ENCODE measurements at places on chromosomes 16 and 17. TPM values are rescaled to one million over a fixed set of nuclear protein-coding genes. Genes with fewer than 3 reads are reported as not detected.

MYH8 gene
- 0.05 TPM for total RNA-seq

WNK4 gene
- 28.9 TPM for total RNA-seq

GRCh38 chr16:46930861-46931260, 42.6 kb downstream of the DNAJA2 start:
- H3K4me1 ChIP-seq: peaks cover 14% of the 10 kb centered on the region
- H3K27me3 ChIP-seq: no peaks in the 10 kb centered on the region

DNA sequence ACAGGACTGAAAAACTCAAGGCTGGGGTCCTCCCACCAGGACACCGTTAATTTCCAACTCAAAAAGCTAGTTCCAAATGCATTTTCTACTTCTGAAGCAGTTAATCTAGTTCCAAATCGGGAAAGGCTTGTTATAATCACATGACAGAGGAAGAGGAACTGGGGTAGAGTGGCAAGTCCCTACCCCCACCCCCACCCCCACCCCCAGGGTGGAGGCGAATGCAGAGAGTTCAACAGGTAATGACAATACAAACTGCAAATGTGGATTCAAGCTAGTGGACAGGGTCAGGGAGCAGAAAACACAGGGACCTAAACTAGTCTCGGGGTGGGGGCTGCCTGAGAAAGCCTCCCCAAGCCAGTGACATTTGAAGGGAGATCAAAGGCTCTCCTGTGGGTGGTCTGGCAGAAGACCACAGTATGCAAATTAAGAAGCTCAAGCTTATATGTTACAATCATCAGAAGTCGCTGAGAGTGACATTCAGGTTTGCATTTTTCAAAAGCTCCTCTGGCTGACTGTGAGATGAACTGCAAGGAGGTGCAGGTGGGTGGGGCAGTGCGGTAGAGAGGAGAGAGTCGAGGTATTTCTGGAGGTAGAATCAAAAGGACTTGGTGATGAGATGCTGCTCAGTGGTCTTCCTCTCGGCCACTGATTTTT, 56.4 kb upstream of the SLC25A19 start:
- no peaks in the 10 kb centered on the region for H3K4me1 ChIP-seq
- no peaks in the 10 kb centered on the region for H3K27me3 ChIP-seq
- H3K4me3 ChIP-seq: no peak overlapping the region
- DNase-seq: no peak

GRCh38 chr17:683499-684254, 31.0 kb downstream of the VPS53 start:
- H3K4me1 ChIP-seq: no peaks in the 10 kb centered on the region
- H3K36me3 ChIP-seq: no peaks in the 10 kb centered on the region
- no peak for DNase-seq
- H3K27ac ChIP-seq: no peak overlapping the region
- H3K4me3 ChIP-seq: no peak overlapping the region
- H3K27me3 ChIP-seq: no peaks in the 10 kb centered on the region

- peaks cover 20% of the 10 kb centered on the region for H3K4me1 ChIP-seq
- H3K27ac ChIP-seq: no peak overlapping the region
- no peak for DNase-seq
- no peaks in the 10 kb centered on the region for H3K36me3 ChIP-seq
- no peaks in the 10 kb centered on the region for H3K27me3 ChIP-seq
Measured at GRCh38 chr17:50952889-50953288, 86.7 kb upstream of the TOB1 start.

PRPSAP2 gene
- total RNA-seq: 35.0 TPM

PPM1E gene
- total RNA-seq: 7.8 TPM

DNA sequence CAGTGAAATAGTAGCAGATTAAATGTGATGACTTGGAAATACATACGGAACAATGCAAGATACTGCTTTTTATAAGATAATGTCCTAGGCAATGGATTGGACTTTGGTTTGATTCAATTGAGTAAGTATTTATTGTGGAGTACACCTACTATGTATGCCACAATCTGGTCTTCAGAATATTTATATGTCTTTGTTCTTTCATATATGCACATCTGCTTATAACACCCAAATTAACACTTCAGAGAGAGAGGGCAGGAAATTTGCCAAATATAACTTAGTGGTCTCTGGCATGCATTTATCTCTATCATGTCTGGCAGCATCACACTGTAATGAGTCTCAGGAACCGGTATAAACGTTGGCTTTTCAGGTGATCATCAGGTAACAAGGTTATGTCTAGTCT, 16.9 kb downstream of the RPGRIP1L start:
- H3K36me3 ChIP-seq: no peaks in the 10 kb centered on the region
- H3K4me3 ChIP-seq: no peak overlapping the region
- no peaks in the 10 kb centered on the region for H3K27me3 ChIP-seq
- no peak for DNase-seq
- no peaks in the 10 kb centered on the region for H3K4me1 ChIP-seq
- H3K27ac ChIP-seq: no peak overlapping the region

GRCh38 chr16:17775061-17775460, 304.3 kb upstream of the XYLT1 start:
- no peaks in the 10 kb centered on the region for H3K36me3 ChIP-seq
- DNase-seq: no peak
- no peak overlapping the region for H3K4me3 ChIP-seq

ARL5C gene
- not detected for total RNA-seq

- no peaks in the 10 kb centered on the region for H3K27me3 ChIP-seq
- H3K36me3 ChIP-seq: no peaks in the 10 kb centered on the region
- H3K4me3 ChIP-seq: no peak overlapping the region
- H3K4me1 ChIP-seq: no peaks in the 10 kb centered on the region
- H3K27ac ChIP-seq: no peak overlapping the region
Measured at GRCh38 chr16:66263168-66263972, 103.1 kb upstream of the CDH5 start.

DNA sequence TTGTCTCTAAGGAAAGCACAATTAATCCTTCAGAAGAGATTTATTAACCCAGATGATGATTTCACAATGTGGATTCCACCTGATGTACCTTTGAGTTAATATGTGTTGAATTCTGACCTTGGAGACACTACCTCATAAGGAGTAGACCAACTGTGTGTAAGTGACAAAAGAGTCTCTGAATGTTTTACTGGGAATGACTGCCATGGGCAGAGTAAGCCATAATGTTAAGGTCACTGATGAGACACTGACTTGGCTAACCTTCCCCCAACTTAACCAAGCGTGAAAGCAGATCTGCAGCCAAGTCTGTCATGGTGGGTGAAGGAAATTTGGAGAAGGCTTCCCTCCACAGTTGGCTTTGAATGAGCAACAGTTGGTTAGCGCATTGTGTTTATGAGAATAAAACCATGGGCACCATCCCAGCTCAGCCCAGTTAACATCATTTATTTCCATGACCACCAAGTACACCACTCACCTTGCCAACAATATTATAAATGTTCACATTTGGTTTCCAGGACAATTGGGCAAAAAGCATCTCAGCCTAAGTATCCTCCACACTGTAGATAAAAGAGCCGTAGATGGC, 618.5 kb downstream of the KCNJ2 start:
- no peak overlapping the region for H3K27ac ChIP-seq
- H3K4me3 ChIP-seq: no peak overlapping the region
- no peaks in the 10 kb centered on the region for H3K27me3 ChIP-seq
- DNase-seq: no peak

WIPF2 gene
- 27.0 TPM for total RNA-seq

GRCh38 chr17:39740357-39741111, 2.8 kb downstream of the GRB7 start:
- DNase-seq: peak; percentile 62
- no peak overlapping the region for H3K4me3 ChIP-seq
- H3K4me1 ChIP-seq: peaks cover 8% of the 10 kb centered on the region

DNA sequence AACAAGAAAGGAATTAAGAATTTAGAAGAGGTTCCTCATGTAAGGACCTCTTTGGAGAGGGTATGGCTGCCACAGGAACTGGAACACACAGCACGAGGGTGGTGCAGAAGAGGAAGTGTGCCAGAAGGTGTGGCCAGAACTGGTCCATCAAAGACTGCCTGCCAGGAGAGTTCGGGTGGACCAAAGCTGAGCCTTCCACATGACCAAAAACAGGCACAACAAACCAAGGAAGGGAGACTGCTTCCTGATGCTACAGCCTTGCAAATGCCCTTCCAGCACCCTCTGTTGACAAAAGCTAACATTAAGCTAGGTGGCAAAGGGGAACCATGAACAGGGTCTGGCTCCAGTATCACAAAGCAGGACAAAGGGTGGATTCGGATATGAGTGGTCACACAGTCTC, 125.8 kb upstream of the TMEM97 start:
- H3K27me3 ChIP-seq: no peaks in the 10 kb centered on the region
- no peak overlapping the region for H3K27ac ChIP-seq
- no peak for DNase-seq

DNA sequence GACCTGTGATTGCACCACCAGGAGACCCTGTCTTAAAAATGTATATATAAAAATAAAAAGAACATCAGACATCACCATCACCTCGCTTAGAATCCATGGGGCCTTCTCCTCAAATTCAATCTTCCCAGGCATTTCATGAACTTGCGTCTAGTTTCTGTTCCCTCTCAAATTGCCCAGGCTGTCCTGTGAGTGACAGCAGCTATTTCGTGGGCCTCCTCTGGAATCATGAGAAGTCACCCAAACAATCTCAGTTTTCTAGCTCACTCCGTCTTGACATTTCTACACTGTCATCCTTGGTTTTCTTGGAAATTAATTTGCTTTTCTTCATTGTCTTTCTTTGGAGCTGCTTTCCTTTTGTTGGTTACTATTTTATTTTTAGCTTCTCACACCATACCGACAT, 7.3 kb downstream of the SLC52A1 start:
- no peaks in the 10 kb centered on the region for H3K4me1 ChIP-seq
- H3K27ac ChIP-seq: no peak overlapping the region
- no peaks in the 10 kb centered on the region for H3K36me3 ChIP-seq
- DNase-seq: no peak
- H3K4me3 ChIP-seq: no peak overlapping the region
- H3K27me3 ChIP-seq: no peaks in the 10 kb centered on the region

TEFM gene
- total RNA-seq: 8.6 TPM

DNA sequence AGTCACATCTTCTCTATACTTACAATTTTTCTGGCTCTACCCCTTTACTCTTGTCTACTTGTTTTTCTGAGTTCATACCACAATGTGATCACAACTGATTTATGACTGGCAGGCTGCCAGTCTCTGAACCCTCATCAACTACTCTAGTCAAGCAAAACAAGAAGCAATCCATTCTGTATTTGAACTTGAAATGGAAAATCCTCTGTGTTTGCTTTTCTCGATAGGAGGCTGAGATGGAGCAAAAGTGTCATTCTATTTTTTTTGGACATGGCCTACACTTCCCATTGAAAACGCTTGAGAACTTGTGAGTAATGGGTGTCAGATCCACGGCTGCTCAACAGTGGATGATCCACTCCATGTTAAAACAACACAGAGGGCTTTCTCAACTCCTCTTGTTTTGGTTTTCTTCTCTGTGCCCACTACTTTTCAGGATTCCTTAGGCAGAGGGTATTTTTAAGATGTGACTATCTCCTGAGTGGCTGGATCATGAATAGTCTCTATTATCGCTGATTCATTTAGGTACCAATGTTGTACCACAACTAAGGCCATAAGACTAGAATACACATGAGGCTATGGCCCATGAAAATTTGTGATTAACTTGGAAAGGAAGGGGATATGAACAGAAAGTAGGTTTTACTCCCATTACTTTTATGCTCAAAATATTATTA, 11.7 kb downstream of the TMEM100 start:
- H3K4me3 ChIP-seq: no peak overlapping the region
- DNase-seq: no peak
- H3K4me1 ChIP-seq: no peaks in the 10 kb centered on the region
- no peaks in the 10 kb centered on the region for H3K27me3 ChIP-seq
- no peaks in the 10 kb centered on the region for H3K36me3 ChIP-seq

APOH gene
- total RNA-seq: not detected

DNA sequence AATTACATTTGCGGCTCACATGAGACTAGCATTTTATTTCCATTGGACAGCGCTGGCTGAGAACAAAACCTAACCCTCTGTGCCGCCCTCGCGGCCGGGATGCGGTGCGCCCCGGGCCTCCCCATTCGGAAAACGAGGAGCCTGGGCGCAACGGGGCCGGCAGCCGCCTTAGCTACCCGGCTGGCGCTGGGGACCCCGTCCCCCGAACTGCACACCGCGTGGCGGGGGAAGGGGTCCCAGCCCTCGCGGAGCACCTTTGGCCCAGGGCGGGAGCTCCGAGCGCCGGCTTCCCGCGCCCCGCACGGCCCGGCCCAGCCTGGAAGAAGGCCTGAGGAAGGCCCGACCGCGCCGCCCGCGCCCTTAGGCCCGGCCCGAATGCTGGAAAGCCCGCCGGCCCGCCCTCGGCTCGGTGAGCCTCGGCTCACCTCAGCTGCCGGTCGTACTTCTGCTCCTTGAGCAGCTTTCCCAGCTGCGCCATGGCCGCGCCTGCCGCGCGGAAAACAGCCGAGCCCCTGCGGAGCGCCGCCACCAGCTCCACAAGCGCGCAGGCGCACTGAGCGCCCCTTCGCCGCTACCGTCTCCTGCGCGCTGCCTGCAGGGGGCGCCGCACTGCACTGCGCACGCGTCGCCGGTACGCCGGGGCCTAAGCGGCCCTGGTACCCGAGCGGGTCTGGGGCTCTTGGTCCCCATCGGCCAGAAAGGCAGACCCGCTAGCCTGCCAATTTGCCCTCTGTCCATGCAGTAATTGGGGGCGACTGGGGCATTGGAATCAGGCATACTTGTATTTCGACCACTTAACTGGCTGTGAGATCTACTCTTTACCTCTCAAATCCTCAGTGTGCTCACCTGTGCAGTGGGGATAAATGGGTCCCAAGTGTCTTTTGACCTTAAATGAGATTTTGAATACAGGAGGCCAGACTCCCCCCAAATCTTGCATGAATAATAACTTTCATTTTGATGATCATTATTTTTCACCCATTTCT, at the start of gene NAE1:
Gene NAE1 (minus strand): TSS at position 555 of the 983 bp plus-strand sequence. CDS start 77 bp downstream, at position 478.
- H3K27me3 ChIP-seq: no peaks in the 10 kb centered on the region
- H3K4me1 ChIP-seq: peaks cover 7% of the 10 kb centered on the region
- peak within 1 kb of the TSS; percentile 71 for H3K4me3 ChIP-seq
- H3K27ac ChIP-seq: peak within 1 kb of the TSS; percentile 88
- DNase-seq: peak; percentile 76

DNA sequence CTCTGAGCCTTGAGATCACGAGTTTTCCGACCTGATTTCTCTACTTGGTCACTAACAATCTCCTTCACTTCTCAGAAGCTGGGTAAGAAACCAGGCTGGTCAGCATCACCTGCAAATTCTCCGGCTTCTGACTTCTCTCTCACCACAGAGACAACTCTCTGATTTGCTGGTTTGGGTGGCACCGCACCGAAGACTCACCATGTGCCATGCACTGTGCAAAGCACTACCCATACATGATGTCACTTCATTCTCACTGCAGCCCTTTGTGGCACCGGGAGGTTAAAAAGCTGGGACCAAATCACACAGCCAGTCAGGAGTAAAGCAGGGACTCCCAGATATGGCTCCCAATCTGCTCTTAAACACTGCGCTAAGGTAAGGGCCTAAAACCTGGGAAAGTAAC, 647 bp downstream of the VAC14 start:
- H3K4me1 ChIP-seq: no peaks in the 10 kb centered on the region
- no peaks in the 10 kb centered on the region for H3K27me3 ChIP-seq
- peak overlapping the region; percentile 59 for H3K27ac ChIP-seq
- DNase-seq: no peak

- no peaks in the 10 kb centered on the region for H3K36me3 ChIP-seq
- H3K4me1 ChIP-seq: no peaks in the 10 kb centered on the region
- no peak for DNase-seq
- H3K27ac ChIP-seq: no peak overlapping the region
- H3K4me3 ChIP-seq: no peak overlapping the region
- no peaks in the 10 kb centered on the region for H3K27me3 ChIP-seq
Measured at GRCh38 chr17:21228845-21229244, 14.9 kb upstream of the TMEM11 start.
